Hippocampal formation (tissue), 2 donors: ENCODE measurements at places on chromosomes 12 and 14.

GRCh38 chr12:117069101-117069797 is 30.0 kb downstream of the TESC start:
- no peak for DNase-seq

DNA sequence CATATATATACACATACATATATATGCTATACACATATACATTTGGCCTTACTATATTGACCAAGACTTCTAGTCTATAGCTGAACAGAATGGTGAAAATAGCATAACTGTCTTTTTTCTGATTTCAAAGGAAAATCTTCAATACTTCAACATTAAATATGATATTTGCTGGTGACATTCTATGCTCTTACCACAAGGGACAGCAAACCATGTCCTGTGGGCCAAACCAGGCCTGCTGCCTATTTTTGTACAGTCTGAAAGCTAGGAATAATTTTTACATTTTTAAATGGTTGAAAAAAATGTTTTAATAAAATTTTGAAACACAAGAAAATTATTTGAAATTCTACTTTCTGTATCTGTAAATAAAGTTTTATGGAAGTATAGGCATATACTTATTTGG is 63.6 kb downstream of the EML5 start:
- DNase-seq = no peak

- DNase-seq = no peak
Measured at GRCh38 chr12:112270673-112271072, 111.6 kb downstream of the HECTD4 start.

GRCh38 chr12:122052285-122052684 is 26.3 kb upstream of the MLXIP start:
- no peak for DNase-seq

GRCh38 chr12:63841571-63841970 is 2.9 kb upstream of the SRGAP1 start:
- DNase-seq = no peak

DNA sequence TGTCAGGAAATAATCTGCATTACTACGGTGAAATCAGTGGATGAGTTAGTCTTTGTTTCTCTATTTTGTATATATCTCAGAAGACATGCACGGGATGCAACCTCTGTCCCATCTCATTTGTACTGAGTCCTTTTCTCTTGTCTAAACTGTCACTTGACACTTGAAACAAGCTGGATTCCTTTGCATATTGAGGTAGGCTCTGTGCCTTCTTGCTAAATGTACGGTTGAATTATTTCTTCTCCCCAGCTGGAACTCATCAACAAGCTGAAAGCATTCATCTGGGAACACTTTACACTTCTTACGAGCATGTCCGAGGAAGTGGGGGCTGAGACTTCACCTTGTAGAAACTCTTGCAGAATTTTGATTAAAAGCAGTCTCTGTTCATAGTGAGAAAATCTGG is 119.5 kb downstream of the VEZT start:
- DNase-seq = no peak

DNA sequence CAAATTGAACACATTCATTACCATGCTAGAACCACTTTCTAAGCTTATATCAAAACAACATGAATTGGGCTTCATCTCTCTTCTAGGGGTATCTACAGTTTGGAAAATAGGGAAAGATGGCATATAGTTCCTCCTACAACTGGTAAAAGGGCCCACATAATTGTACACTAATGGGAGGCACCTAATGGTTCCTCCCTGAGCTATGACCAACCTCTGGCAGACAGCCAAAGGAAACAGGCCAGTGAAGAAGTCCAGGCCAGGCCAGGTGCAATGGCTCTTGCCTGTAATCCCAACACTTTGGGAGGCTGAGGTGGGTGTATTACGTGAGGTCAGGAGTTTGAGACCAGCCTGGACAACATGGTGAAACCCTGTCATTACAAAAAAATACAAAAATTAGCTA is 23.2 kb upstream of the APOF start:
- DNase-seq = no peak

GRCh38 chr12:27142101-27142721 is 59.8 kb upstream of the C12orf71 start:
- DNase-seq = peak; percentile 80

GRCh38 chr12:3417113-3417512 is 73.9 kb upstream of the PRMT8 start:
- DNase-seq = no peak

- no peak for DNase-seq
Measured at GRCh38 chr14:62409626-62410300, 635.5 kb downstream of the KCNH5 start.

DNA sequence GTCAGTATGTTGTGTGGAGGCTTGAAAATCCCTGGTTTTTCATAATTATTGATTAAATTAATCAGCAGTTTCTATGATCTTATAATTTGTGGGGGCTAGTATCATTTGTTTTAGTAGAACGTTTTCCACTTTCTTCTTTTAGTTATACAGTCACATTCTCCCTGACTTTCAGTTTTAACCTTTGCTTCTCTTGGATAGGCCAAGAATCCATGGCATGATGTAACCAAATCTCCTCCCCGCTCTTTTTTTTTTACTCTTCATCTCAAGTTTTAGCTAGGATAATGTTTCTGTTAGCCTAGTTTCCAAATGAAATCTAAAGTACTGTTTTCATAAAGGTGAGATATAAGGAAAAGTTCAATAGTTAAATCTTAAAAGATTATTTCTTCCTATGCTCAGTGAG is 106.5 kb downstream of the TMEM117 start:
- DNase-seq = no peak

DNA sequence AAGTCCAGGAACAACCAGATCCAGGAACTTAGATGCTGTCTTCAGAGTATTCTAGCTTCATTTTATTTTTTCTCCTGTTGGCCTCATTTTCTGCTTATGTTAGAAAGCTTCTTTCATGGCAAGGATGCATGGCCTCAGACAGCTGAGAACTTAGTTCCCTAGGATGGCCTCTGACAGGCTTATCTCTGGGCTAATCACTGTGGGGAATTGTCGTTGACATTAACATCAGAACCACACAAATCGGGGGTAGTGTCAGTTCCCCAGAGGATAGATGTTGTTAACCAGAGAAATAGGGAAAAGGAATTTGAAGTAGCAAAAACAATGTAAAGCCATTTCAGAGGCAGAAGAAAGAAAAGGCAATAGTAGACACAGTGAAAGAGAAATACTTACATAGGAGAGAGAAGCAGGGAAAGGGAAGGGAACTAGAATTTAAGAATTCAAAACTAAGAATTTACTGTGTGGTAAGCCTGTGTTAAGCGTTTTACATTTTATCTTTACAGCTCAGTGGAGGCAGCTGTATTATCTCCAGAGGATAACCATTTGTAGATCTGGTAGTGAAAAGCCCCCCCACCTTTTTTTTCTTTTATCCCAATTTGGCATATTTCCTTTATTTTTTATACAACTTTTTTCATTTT is 21.8 kb downstream of the FUT8 start:
- DNase-seq = no peak

- no peak for DNase-seq
Measured at GRCh38 chr12:128783129-128783574, 40.6 kb downstream of the SLC15A4 start.

GRCh38 chr14:96037891-96038557 is 1.1 kb upstream of the C14orf132 start:
- DNase-seq = no peak

GRCh38 chr14:34715127-34715863 is 902 bp upstream of the CFL2 start:
- DNase-seq = no peak

DNA sequence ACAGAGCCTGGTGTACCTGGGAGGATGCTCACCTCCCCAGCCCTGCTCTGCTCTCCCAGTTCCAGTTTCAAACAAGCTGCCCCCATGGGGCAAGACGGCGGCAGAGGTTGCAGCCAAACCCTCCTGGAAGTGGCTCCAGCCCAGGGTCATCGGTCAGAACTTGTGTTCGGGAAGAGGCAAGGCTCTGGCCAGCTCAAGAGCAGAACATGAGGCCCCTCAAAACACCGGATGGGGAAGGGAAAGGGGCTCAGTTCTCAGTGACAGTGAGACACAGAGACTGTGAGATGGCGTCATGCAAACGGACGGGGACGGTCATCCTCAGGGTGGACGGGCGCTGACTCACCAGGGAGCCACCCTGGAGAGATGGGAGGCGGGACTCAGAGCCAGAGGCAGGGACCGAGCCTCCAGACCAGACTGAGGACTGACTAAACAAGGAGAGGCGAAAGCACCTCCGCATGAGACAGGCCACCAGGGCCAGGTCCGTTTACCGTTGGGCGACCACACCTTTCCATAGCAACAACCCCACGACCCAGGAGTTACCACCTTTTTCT is 63.9 kb upstream of the GALNT9 start:
- no peak for DNase-seq

GRCh38 chr14:38755036-38755435 is 348.0 kb downstream of the SEC23A start:
- DNase-seq = no peak
